Vagina (tissue), 2 donors: ENCODE measurements at places on chromosomes 11 and 22. TPM values are rescaled to one million over a fixed set of nuclear protein-coding genes. Genes with fewer than 3 reads are reported as not detected.

- H3K36me3 ChIP-seq, result no peaks in the 10 kb centered on the region
- DNase-seq, result no peak
- H3K27ac ChIP-seq, result no peak overlapping the region
- no peaks in the 10 kb centered on the region for H3K4me1 ChIP-seq
These were observed 604.1 kb upstream of the ANO5 start for GRCh38 chr11:21588754-21589153.

- H3K27me3 ChIP-seq, result no peaks in the 10 kb centered on the region
- H3K27ac ChIP-seq, result no peak overlapping the region
- no peak overlapping the region for H3K4me3 ChIP-seq
- peaks cover 13% of the 10 kb centered on the region for H3K4me1 ChIP-seq
- peak; percentile 70 for DNase-seq
These were observed 36.9 kb downstream of the EIF3F start for GRCh38 chr11:8023831-8024555.

DNA sequence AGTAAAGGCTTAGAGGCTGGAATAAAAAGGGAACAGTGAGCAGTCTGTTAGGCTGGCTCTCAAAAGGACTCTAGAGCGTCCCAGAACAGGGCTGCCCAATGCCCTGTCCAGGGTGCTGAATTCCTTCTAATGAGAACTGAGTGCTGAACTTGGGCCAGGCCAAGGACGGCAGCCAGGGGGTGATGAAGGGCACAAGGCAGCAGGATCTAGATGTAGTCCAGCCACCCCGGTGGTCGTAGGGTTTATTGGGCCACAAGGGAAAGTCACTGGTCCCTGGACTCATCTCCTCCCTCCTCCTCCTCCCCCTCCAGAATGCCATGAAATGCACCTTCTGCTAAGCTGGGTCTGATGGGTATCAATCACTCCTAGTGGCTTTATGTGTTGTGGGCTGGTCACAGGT is 19.2 kb downstream of the NPTXR start:
- H3K27me3 ChIP-seq, result no peaks in the 10 kb centered on the region
- H3K36me3 ChIP-seq, result no peaks in the 10 kb centered on the region
- H3K4me3 ChIP-seq, result no peak overlapping the region
- H3K27ac ChIP-seq, result no peak overlapping the region

GRCh38 chr11:27421819-27422494 is 50.6 kb downstream of the LGR4 start:
- no peaks in the 10 kb centered on the region for H3K36me3 ChIP-seq
- peak overlapping the region; percentile 60 for H3K27ac ChIP-seq
- DNase-seq, result no peak
- H3K4me1 ChIP-seq, result peaks cover 46% of the 10 kb centered on the region
- no peaks in the 10 kb centered on the region for H3K27me3 ChIP-seq

DNA sequence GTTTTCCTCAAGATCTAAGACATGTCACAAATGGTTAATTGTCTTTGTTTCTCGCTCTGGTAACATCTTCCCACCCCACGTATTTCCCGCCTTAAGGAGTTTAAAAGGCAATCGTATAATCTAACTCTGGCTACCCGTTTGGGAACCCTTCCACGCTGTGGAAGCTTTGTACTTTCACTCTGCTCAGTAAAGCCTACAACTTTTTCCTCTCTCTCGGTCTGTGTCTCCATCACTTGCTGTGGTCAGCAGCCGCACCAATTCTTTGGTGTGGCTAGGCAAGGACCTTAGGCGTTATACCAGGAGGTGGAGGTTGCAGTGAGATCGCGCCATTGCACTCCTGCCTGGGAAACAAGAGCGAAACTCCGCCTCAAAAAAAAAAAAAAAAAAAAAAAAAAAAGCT is 1430.1 kb downstream of the LRRC4C start:
- no peaks in the 10 kb centered on the region for H3K36me3 ChIP-seq
- H3K4me3 ChIP-seq, result no peak overlapping the region
- H3K27ac ChIP-seq, result no peak overlapping the region

- H3K36me3 ChIP-seq, result no peaks in the 10 kb centered on the region
- DNase-seq, result no peak
- H3K4me3 ChIP-seq, result no peak overlapping the region
- H3K27me3 ChIP-seq, result no peaks in the 10 kb centered on the region
- no peaks in the 10 kb centered on the region for H3K4me1 ChIP-seq
- no peak overlapping the region for H3K27ac ChIP-seq
These were observed 7.5 kb upstream of the IL17RA start for GRCh38 chr22:17077255-17077654.

- H3K4me3 ChIP-seq, result no peak overlapping the region
- no peaks in the 10 kb centered on the region for H3K27me3 ChIP-seq
- H3K27ac ChIP-seq, result no peak overlapping the region
These were observed 13.9 kb upstream of the RASSF10 start for GRCh38 chr11:12995188-12995587.

- H3K27me3 ChIP-seq, result no peaks in the 10 kb centered on the region
- no peak overlapping the region for H3K4me3 ChIP-seq
- H3K36me3 ChIP-seq, result no peaks in the 10 kb centered on the region
These were observed 41.9 kb upstream of the WNT11 start for GRCh38 chr11:76248210-76248609.

DNA sequence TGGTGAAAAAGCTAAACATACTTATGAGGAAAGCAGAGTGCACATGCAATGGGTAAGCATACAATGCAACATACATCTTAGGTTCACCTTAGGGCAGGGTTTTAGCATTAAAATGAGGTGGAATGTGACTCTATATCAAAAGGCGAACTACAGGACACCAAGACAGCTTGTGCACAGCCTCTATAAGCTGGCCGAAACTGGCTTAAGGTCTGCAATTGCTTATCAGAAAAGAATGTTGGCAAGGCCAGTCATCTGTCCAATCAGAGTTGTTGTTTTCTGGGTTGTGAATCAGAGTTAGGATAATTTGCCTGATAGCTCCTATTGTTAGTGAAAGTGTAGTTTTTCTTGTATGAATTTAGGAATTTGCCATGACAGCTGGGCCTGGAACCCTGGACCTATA is 76.5 kb downstream of the LRRC4C start:
- H3K4me1 ChIP-seq, result no peaks in the 10 kb centered on the region
- H3K4me3 ChIP-seq, result no peak overlapping the region
- DNase-seq, result no peak

DNA sequence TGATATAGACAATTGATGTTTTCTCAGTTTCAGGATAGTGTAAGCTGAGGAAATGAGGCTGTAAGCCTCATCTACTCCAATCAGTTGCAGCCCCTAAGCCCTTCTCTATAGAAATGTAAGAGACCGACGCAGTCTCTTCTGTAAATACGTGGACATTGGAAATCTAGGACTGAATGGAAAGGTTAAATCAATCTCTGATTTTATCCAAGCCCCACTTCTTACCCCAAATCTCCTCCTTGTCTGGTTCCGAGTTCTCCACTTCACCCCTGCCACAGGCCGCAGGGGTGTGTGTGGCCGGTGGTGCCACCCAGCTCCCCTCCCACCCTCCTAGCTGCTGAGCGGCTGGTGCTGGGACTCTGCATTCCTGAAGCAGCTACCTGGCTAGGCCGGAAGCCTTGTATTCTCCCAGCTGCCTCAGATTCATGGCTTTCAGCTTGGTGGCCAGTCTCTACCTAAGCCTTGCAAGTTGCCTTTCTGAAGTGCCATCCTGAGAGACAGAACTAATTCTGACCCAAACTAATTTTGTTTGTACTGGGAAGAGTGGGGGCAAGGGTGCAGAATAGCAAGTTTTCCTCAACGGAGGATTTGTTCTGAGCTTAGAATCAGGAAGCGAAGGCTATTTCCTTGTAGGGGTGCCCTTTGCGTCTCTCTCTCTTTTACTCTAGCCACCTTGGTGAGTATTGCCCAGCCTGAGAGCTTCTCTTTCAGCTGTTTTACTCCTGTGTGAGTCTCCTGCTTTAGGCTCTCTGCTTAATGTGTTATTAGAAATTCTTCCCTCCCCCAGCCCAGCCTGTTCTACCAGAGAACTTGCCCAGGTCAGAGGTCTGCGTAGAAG is 749 bp downstream of the VWA5A start:
- peak overlapping the region; percentile 56 for H3K4me3 ChIP-seq
- DNase-seq, result no peak
- peak overlapping the region; percentile 0 for H3K27ac ChIP-seq
- no peaks in the 10 kb centered on the region for H3K27me3 ChIP-seq
- peaks cover 19% of the 10 kb centered on the region for H3K4me1 ChIP-seq

GRCh38 chr22:26450453-26451185 is 21.6 kb downstream of the ASPHD2 start:
- peaks cover 36% of the 10 kb centered on the region for H3K36me3 ChIP-seq
- H3K4me1 ChIP-seq, result no peaks in the 10 kb centered on the region
- H3K4me3 ChIP-seq, result no peak overlapping the region
- no peak overlapping the region for H3K27ac ChIP-seq
- no peaks in the 10 kb centered on the region for H3K27me3 ChIP-seq

DNA sequence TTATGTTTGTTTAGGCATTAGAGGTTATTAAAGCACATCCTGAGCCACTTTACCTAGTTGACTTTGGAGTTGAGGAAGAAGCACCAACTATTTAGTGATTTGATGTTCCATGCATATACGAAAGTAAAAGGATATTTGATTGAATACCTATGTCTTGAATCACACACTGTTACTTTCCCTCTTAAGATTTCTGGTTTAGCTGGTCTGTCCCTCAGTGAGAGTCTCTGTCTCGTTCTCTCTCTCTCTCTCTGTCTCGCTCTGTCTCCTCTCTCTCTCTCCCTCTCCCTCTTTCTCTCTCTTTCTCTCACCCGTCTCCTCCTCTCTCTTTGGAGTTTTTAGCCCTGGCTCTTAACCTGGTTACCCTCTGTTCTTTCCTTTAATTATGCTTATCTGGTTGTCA is 11.0 kb downstream of the CTNND1 start:
- no peak overlapping the region for H3K4me3 ChIP-seq
- no peaks in the 10 kb centered on the region for H3K27me3 ChIP-seq
- no peak for DNase-seq
- H3K36me3 ChIP-seq, result no peaks in the 10 kb centered on the region
- peaks cover 95% of the 10 kb centered on the region for H3K4me1 ChIP-seq
- H3K27ac ChIP-seq, result no peak overlapping the region

DNA sequence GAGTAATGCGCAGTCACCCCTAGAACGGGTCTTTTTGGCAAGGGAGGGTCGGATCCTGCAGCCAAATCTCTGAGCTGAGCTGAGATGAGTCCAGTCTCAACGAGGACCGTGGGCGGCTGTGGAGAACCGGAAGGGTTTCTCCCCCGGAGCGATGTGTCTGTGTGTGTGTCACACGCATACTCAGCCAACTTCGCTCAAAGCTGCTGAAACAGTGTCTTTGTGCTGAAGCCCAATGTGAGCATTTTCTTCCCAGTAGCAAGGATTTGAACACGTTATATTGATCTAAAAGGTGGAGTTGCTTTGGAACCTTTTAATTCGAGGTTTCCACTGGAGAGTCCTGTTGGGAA is 1.4 kb upstream of the CELSR1 start:
- no peaks in the 10 kb centered on the region for H3K27me3 ChIP-seq
- peak overlapping the region; percentile 77 for H3K27ac ChIP-seq
- H3K36me3 ChIP-seq, result no peaks in the 10 kb centered on the region

DNA sequence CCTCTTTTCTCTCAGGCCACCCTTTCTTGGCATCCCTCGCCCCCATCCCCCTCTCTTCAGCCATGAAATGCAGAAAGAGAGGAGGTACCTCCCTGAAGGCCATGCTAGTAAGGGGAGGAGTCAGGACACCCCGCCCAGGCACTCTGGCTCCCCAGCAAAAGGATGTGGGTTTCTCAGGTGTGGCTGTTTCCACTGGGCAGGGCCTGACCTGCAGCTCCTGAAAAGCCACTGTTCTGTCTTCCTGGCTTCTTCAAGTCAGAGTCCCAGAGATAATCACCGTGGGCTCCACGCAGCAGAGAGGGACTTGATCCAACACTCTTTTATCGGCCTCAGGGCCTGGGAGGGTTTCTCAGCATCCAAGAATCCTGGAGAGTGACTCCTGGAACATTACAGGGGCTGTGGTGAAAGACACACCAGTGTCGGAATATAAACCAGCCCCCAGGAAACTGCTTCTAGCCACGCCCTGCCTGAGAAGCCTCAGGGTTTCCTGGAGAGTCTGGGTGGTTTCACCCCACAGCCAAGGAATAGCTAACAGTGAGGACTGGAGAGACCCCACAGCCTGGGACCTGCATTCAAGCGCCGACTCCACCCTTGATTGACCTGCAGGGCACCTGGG is 45.7 kb upstream of the TSPAN18 start:
- no peak overlapping the region for H3K27ac ChIP-seq
- H3K27me3 ChIP-seq, result no peaks in the 10 kb centered on the region
- H3K4me1 ChIP-seq, result no peaks in the 10 kb centered on the region

GGTLC2 gene
- not detected for total RNA-seq

KCNA4 gene
- total RNA-seq, result not detected

HEPHL1 gene
- 1.7 TPM for total RNA-seq

NAA40 gene
- 7.1 TPM for total RNA-seq
